ENCODE measurements at places on chromosomes 5 and 9. TPM values are rescaled to one million over a fixed set of nuclear protein-coding genes. Genes with fewer than 3 reads are reported as not detected.

STKLD1 gene
- 3.6 TPM for polyA plus RNA-seq

GRCh38 chr5:164741376-164741775, 1236.0 kb downstream of the MAT2B start:
- no peak for DNase-seq

GRCh38 chr5:120139039-120139438, 325.1 kb upstream of the PRR16 start:
- no peak for DNase-seq

DNA sequence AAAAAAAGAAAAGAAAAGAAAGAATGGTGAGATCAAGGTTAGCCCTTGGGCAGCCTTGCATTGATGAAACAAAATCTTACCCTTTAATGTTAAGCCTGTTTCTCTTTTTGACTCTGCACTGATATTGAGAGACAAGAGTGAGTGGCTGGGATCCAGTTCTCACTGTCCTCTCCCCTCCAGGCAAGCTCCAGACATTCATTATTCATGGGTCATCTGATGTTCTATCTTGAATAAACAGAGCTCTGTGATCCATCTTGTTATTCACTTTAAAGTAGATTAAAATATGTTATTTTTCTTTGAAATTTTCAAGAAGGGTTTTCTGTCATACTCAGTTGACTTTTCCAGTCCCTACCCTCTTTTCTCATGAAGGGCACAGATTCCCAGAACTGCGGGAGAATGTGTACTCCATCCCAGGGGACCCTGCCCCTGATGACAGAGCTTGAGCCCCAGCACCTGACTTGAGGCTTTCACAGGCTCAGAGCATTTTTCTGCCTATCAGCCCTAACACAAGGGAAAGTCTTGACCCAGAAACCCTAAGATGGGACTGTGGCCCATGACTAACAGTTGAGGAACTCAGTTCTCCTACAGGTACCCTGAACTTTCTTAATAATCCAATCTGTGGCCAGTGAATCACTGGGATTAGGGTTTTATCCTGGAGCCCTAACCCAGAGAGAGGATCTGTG, 24.1 kb downstream of the ACTL7B start:
- no peak for DNase-seq
